Activated naive CD4-positive, alpha-beta T cell treated with anti-CD3 and anti-CD28 coated beads, Interleukin-2, amount 10 ng/mL, durations not matched to agents 7 days and 5 days (primary cell): ENCODE measurements at places on chromosomes 12 and 14.
A peak's percentile ranks its signal among the peaks of the same experiment; 100 is the strongest.

DNA sequence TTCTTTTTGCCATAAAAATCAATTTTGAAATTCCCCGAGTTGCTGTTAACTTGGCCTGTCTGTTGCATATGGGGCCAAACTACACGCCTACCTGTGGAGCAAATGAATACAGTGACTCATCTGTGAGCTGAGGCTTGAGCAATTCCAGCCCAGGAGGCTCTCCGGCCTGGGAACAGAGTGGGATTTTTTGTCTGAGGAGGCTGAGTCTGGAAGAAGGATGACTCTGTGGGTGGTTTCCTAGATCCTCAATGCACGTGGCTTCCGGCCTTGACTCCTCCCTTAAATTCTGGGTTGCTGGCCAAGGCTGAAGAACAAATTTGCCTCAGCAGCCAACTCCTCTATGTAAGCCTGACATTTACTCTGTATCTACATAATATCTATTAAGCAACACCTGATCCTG, 124.1 kb downstream of the SSPN start:
- no peak for DNase-seq

GRCh38 chr14:50233951-50234250, 2.5 kb upstream of the SOS2 start:
- DNase-seq, result no peak

DNA sequence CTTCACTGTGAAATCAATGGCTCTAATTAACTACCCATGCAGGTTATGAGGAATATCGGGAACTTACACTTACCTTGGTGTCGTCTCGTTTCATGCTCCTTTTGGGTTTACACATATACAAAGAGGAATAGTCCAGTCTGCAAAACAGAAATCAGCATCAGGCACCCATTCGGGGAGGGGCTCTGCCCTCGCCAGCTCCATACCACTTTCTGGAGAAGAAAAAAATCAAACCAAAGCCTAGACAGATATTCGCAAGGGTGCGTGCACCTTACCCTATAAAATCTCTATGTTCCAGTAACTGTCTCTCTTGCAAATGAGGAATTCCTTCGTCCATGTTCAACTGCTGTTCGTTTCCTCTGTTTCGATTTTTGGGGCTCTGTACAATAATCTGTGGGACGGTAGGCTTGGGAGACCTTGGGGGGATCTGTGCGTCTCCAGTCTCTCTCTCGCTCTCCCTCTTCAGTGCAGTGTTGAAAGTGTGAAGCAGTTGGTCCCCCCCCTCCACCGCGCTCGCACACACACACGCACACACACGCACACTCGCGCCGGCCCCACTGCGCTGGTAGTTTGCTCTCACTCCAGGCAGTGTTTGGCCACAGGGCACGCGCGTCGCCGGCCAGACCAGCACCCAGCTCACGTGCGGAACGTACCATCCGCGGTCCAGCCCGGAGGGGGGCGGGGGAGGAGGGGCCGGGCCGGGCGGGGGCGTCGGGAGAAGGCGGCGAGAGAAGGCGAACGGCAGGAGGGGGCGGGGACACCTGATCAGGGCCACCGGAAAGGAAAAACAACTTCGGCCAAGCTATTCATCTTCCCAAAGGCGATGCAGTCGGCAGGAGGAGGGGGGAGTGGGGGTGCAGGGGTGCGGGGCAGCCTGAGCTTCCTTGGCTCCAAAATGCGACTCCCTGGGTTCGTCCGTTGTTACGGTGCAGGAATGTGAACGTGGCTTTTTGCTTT, at the start of gene BHLHE41:
BHLHE41 (minus strand) TSS at position 592 of the 954 bp plus-strand sequence; CDS start at position 334, 258 bp downstream.
- no peak for DNase-seq

- DNase-seq, result peak; percentile 79
These were observed 506 bp downstream of the CRY1 start for GRCh38 chr12:107092669-107093416.

GRCh38 chr12:120678572-120678971, 8.4 kb upstream of the MLEC start:
- no peak for DNase-seq

DNA sequence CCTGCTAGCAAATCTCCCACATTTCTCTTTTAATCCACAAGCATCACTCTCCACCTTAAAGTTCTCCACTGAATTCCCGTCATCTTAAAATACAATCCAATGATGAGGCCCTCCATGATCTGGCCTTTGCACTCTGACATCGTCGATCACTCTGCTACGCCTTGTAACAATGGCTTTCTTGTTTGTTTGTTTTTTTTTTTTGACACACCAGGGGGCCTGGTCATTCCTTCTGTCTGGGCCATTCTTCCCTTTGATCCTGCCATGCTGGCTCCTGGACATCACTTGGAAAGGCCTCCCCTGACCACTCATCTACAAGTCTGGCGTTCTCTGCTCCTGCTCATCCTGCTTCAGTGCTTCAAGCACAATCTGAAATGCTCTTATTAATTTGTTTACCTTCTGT, 233.5 kb downstream of the PPM1H start:
- DNase-seq, result no peak

GRCh38 chr12:3041558-3042164, 35.5 kb upstream of the TSPAN9 start:
- DNase-seq, result peak; percentile 74

DNA sequence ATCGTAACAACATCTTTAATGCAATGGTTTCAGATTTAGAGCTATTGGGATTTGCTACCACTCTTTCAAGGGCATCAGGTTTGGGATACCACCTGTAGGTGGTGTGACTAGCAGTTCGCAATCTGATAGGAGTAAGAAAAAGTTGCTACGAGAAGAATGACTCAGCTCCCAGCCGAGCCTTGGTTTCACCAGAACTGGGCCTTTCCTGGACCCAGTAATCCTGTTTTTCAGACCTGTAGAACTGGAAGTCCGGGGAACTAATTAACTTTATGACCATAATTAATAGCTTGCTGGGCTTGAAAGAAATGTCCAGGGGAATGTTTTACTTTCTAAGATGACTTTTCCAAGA, 770 bp downstream of the ABHD4 start:
- DNase-seq, result peak; percentile 42

- DNase-seq, result no peak
These were observed 5.1 kb downstream of the E2F7 start for GRCh38 chr12:77060136-77060882.

- no peak for DNase-seq
These were observed 66.2 kb downstream of the PTGER2 start for GRCh38 chr14:52380294-52380693.

DNA sequence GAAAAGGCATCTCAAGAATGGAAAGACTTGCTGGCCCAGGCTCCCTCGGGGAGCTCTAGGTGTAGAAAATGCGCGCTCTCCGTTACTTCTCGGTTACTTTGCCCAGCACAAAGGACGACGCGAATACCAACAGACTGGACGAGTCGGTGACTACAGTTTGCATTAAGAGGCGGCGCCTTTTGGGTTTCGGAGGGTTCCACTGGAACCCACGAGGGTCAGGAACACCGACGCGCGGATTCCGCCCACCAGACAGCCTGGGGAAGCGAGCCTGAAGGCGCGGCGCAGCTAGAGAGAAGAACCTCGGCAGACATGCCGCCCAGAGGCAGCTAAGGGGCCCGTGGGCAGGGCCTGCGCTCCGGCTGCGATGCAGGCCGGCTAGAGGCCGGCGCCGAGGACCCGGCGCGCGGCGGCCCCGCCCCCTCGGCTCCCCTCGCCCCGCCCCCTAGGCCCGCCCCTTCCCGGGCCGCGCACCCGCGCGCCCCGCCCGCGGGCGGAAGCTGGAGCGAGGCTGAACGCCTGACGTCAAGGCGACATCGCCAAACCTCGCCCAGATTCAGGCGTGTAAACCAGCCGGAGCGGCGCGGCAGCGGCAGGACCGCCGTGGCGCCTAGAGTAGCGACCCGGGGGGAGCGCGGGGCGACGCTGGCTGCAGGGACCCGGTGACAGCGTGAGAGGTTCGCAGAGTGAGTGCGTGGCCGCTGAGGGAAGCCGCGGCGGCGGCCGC, at the start of gene RAP1B:
RAP1B (plus strand) TSS at position 530 of the 724 bp plus-strand sequence. CDS start 37,826 bp downstream, outside the sequence.
- peak; percentile 92 for DNase-seq

- peak; percentile 50 for DNase-seq
These were observed 113.4 kb downstream of the CRADD start for GRCh38 chr12:93790472-93791152.

DNA sequence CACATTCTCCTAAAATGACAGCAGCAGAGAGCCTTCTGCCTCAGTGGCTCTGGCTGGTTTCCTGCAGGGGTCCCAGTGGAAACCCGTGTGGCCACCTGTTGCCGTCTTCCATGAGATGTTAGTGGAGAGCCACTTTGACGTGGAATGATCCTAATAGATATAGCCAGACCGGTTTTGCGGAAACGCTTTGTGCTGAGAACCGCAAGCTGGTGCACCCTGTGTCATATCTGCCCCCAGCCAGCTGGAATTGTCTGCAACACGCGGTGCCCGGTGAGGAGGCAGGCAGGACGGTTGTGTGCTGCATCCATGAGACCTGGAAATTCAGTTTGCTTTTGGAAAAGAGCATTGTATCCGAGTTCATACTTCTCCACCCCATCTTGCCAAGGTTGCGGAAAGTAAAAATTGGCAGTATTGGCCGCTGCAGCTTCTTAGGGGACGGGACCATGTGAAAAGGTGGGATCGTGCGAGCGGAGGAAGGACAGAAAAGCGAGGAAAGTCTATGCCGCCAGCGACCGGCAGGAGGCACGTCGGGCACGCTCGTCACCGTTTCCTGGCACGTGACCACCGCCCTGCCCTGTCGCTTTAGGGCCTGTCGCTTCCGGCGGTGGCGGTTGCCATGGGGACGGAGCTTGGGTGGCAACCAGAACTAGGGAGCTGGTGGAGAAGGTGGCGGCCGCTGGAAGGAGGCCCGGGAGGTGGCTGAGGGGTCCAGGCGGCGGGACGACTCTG, at the start of gene CFAP251:
CFAP251 (plus strand) TSS at position 643 of the 729 bp plus-strand sequence. CDS start 2,714 bp downstream, outside the sequence.
- peak; percentile 99 for DNase-seq

DNA sequence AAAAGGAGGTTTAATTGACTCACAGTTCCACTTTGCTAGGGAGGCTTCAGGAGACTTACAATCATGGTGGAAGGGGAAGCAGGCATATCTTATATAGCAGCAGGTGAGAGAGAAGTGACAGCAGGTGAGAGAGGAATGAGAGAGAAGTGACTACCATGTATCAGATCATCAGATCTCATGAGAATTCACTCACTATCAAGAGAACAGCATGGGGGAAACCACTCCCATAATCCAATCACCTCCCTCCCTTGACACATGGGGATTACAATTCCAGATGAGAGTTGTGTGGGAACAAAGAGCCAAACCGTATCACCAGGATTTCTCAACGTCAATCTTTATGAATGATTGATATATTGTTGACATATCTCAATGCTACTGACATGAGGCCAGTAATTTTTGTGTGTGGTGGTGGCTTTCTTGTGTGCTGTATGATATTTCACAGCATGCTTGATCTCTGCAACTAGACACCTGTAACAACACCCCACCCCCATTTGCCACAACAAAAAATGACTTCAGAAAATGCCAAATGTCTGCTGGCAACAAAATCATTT, 1470.9 kb upstream of the SEL1L start:
- DNase-seq, result no peak

DNA sequence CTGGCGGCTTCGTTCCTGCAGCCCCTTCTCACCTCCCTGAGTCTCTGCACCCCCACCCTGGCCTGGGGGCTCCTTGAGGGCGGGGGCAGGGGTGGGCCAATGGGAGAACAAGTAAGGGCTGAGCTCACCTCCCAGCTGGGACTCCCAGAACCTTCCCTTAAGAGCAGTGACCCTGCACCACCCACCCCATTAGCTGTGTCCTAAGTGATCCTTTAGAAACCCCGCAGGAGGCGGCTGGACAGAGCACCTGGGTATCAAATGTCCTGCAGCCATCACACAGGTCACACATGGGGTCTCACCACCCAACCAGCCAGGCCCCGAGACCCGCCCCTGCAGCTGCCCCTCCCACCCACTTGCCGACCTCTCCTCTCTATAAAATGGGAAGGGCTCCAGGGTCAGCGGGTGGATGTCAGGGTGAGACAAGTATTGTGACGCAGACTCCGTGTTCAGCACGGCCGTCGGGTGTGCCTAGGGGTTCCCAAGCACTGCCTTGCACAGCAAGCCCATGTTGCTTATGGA, 151.2 kb upstream of the C14orf180 start:
- no peak for DNase-seq

DNA sequence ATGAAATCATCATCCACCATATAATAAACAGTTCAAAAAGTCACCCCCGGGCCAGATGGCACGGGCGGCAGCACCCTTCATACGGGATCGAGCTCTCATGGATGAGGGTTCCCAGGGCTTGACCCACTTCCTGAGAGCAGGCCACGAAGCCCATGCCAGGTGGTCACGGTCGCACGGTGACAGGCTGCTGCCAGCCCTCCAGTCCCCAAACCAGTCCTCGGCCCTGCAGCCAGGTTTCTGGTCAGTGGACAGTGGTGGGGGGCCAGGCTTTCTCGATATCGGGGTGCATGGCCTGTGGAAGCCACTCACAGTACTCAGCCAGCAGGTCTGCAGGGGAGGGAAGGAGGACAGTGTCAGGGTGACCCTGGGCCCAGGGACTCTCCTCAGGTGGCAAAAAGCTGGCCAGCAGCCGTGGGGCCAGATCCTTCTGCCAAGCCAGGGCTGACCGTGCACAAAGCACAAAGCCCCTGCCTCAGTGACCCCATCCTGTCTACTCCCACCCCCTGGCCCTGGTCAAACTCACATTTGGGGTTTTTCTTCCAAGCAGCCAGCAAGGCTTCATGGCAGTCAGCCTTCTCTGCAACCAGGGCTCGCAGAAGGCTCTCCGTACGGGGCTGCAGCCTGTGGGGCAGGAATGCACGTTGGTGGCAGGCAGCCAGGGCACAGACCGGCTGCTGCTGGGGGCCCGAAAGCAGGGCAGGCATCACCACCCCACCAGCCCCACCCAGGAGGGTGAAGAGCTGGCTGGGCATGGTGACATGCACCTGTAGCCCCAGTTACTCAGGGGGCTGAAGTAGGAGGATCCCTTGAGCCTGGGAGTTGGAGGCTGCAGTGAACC, 33.3 kb upstream of the UBC start:
- DNase-seq, result no peak

GRCh38 chr12:80184926-80185325, 85.6 kb downstream of the OTOGL start:
- DNase-seq, result no peak

DNA sequence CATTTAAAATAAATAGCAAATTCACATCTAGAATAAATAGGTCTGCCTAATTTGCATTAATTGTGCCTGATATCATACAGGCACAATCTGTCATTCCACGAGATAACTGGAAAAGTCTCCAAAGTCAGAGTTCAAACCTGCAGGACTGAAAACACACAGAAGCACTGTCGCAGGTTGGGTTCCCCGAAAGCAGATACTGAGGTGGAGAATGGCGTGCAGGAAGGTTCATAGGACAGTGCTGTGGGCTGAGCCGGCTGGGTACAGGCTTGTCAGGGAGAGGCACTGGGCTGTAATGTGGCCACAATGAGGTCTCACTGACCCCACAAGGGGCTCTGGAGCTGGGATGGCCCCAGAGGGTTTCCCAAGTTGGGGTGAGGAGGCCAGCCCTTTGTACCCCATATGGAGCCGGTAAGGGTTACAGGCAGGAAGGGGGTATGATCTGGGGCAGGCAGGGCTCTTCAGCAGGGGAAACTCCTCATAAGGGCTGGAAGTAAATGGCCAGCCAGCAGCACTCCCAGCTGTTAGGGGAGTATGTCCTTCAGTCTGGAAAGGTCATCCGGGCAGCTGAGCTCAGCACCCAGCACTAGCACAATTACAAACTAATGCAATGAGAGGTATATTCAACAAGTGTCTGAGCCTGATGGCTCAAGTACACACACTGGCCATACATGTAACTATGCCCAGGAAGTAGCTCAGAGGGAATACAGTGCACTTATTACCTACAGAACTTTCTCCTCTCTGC, 68.5 kb downstream of the NT5DC3 start:
- no peak for DNase-seq

- no peak for DNase-seq
These were observed 80.1 kb downstream of the CEP83 start for GRCh38 chr12:94379479-94380113.
